Breast epithelium (tissue), 4 donors: ENCODE measurements at places on chromosomes 12 and 14. TPM values are rescaled to one million over a fixed set of nuclear protein-coding genes. Genes with fewer than 3 reads are reported as not detected.

The SIRT4 gene
- 1.6 TPM for total RNA-seq

The NUAK1 gene
- 20.2 TPM for total RNA-seq

- no peaks in the 10 kb centered on the region for H3K36me3 ChIP-seq
- H3K4me3 ChIP-seq = no peak overlapping the region
- no peak for DNase-seq
- H3K27me3 ChIP-seq = no peaks in the 10 kb centered on the region
- H3K4me1 ChIP-seq = no peaks in the 10 kb centered on the region
Measured at GRCh38 chr12:9319842-9320173, 111.6 kb upstream of the PZP start.

DNA sequence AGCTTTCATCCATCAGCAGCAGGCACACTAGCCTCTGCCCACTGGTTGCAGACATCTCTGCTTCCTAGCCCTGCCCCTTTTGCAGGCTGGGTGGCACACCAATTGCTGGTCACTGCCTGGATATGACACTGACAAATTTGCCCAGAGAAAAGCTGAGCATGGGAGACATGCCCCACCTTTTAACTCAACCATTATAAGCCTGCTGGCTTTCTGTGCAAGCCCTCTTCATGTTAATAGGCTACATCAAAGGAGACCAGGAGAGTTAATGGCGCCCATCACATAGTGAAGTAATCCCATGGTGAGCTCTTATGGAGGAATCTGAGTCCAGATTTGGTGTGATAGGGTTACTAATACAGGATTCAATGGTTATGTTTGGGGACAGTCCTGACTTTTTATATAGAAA lies 139.2 kb downstream of the KICS2 start:
- H3K27me3 ChIP-seq = no peaks in the 10 kb centered on the region
- no peak overlapping the region for H3K4me3 ChIP-seq
- no peaks in the 10 kb centered on the region for H3K36me3 ChIP-seq

DNA sequence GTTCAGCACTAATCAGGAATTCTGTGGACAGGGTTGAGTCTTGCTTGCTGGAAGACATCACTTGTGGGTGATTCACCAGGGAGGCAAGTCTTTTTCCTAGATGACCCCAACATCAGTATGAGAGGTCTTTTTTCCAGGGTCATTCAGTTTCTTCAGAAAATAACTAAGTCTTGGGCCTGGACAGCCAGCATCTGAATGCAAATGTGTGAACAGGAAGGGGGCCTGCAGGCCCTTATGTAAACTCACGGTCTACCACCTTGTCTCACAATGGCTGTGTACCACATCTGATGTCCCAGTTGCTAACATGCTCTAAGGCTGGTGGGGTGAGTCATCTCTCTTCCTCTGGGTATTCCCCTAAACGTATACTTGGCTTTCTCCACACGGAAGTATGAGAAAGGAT lies 79.2 kb downstream of the HECTD4 start:
- H3K27ac ChIP-seq = no peak overlapping the region
- H3K36me3 ChIP-seq = no peaks in the 10 kb centered on the region
- H3K27me3 ChIP-seq = no peaks in the 10 kb centered on the region

- no peaks in the 10 kb centered on the region for H3K27me3 ChIP-seq
- no peak overlapping the region for H3K4me3 ChIP-seq
Measured at GRCh38 chr12:121326996-121327674, 25.1 kb downstream of the ANAPC5 start.

DNA sequence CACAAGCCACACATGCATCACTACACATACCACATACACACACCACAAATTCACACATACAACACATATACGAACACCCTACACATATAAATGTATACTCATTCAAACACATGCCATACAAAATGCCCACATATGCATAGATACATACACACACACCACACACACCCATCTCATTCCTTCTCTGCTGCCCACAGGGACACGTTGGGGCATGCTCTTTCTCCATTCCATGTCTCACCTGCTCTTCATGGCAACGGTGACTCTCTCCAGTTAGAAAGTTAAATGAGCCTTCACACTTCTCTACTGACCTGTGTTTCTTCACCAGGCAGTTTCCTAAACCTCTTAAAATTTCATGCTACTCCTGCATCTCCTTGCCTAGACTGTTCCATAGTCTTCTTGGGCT lies 1194.8 kb downstream of the BCL11B start:
- DNase-seq = no peak
- no peak overlapping the region for H3K4me3 ChIP-seq
- H3K4me1 ChIP-seq = no peaks in the 10 kb centered on the region
- H3K27me3 ChIP-seq = no peaks in the 10 kb centered on the region

The TCL1A gene
- total RNA-seq = not detected

GRCh38 chr14:70755655-70756054 lies 53.7 kb downstream of the MAP3K9 start:
- DNase-seq = no peak
- peak overlapping the region; percentile 56 for H3K27ac ChIP-seq
- no peak overlapping the region for H3K4me3 ChIP-seq
- no peaks in the 10 kb centered on the region for H3K27me3 ChIP-seq
- H3K36me3 ChIP-seq = no peaks in the 10 kb centered on the region

- DNase-seq = no peak
- H3K27ac ChIP-seq = no peak overlapping the region
- H3K36me3 ChIP-seq = no peaks in the 10 kb centered on the region
- H3K4me1 ChIP-seq = no peaks in the 10 kb centered on the region
- no peak overlapping the region for H3K4me3 ChIP-seq
Measured at GRCh38 chr12:117412465-117413188, 51.2 kb upstream of the NOS1 start.

DNA sequence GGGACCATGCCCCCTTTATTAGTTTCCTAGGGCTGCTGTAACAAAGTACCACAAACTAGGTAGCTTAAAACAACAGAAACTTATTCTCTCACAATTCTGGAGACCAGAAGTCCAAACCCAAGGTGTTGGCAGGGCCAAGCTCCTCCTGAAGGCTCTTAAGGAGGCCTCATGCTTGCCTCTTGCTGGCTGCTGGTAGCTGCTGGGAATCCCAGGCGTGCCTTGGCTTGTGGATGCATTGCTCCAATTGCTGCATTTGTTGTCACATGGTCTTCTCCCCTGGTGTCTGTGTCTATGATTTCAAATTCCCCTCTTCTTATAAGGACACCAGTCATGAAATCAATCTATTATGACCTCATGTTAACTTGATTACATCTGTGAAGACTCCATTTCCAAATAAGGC lies 11.2 kb downstream of the SLC17A8 start:
- no peaks in the 10 kb centered on the region for H3K36me3 ChIP-seq
- no peak overlapping the region for H3K4me3 ChIP-seq
- no peak for DNase-seq
- H3K27ac ChIP-seq = no peak overlapping the region
- no peaks in the 10 kb centered on the region for H3K4me1 ChIP-seq

- H3K27me3 ChIP-seq = no peaks in the 10 kb centered on the region
- DNase-seq = no peak
- no peak overlapping the region for H3K27ac ChIP-seq
- H3K4me3 ChIP-seq = no peak overlapping the region
- no peaks in the 10 kb centered on the region for H3K36me3 ChIP-seq
Measured at GRCh38 chr14:64701660-64702059, 2.6 kb upstream of the PLEKHG3 start.
